ENCODE measurements at places on chromosomes 5 and 9.
A peak's percentile ranks its signal among the peaks of the same experiment; 100 is the strongest.

- no peak for DNase-seq
Observed at GRCh38 chr5:124670722-124671184, 75.7 kb downstream of the ZNF608 start.

DNA sequence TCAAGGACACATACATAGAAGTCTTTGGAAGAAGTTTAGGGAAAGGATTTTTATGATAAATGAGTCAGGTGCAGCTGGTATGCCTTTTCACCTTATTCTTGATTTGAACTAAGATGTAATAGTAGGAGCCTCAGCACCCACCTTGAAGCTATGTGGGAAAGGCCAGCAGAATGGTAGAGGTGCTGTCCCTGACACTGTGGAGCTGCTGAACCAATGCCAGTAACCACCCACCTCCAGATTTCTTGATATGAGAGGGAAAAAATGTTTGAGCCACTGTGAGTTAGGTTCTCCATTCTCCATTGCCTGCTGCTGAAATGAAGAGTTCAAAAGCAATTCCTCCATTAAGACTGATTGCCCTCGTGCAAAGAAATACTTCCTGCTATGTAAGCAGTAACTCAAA is 12.2 kb upstream of the HMGCR start:
- no peak for DNase-seq

GRCh38 chr9:28747351-28747985 is 1174.2 kb upstream of the C9orf72 start:
- DNase-seq = no peak

- DNase-seq = no peak
Observed at GRCh38 chr9:32787816-32788215, 4.5 kb downstream of the TMEM215 start.

DNA sequence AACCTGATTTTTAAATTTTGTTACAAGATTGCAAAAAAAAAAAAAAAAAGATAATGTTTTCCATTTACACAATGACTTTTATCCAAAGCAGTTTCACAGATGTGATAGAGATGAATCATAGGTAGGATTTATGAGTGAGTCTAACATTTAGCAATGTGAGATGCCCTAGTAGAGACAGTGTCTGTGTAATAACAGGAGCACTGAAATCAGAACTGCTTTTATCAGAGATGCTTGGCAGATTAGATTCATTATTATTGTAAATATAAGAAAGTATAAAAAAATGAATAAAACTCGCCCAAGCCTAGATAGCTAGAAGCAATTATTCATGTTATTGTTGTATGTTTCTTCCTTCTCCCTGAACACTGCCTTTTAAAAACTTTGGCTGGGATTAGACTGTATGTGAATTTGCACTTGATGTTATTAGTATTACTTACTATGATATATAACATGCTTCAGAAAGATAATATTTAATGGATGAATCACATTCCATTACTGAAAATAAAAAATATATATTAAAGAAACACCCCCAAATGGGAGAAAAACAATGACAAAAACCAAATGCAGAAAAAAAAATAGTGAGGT is 567.3 kb upstream of the KLF4 start:
- no peak for DNase-seq

GRCh38 chr5:156124708-156125107 is 202.3 kb upstream of the SGCD start:
- DNase-seq = no peak

GRCh38 chr9:34659592-34660253 is 2.7 kb downstream of the CCL27 start:
- no peak for DNase-seq

- DNase-seq = no peak
Observed at GRCh38 chr5:55597014-55597981, 62.5 kb upstream of the PLPP1 start.

GRCh38 chr5:65073250-65073661 is 304.5 kb downstream of the CWC27 start:
- DNase-seq = peak; percentile 43

DNA sequence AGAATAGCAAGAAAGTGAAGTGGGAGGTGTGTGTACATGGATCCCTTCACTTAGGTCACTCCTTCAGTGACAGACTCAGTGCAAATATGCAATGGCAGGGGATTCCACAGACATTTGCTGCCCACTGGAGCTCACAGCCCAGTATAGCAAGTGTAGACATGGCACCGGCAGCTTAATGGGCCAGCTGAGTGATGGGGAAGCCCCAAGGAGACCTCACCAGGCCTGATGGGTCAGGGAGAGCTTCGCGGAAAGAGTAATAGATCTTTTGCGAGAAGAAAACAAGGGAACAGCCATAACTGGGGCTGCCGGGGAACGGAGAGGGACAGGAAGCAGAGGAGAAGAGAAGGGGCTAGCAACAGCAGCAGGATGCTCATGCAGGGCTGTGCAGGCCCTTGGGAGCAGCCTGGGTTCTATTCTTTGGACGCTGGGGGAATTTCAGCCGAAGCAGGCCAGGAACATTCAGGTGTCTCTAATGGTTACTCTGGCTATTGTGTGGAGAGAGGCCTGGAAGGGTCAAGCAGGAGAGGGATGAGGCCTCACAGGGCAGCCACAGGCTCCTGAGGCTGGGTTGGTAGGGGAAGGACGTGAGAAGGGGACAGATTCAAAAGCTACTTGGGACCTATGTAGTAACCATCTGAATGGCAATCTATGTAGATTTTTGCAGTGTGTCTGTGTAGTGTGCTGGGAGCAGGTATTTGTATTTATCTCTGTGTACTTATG is 27.0 kb downstream of the TCF7 start:
- no peak for DNase-seq

DNA sequence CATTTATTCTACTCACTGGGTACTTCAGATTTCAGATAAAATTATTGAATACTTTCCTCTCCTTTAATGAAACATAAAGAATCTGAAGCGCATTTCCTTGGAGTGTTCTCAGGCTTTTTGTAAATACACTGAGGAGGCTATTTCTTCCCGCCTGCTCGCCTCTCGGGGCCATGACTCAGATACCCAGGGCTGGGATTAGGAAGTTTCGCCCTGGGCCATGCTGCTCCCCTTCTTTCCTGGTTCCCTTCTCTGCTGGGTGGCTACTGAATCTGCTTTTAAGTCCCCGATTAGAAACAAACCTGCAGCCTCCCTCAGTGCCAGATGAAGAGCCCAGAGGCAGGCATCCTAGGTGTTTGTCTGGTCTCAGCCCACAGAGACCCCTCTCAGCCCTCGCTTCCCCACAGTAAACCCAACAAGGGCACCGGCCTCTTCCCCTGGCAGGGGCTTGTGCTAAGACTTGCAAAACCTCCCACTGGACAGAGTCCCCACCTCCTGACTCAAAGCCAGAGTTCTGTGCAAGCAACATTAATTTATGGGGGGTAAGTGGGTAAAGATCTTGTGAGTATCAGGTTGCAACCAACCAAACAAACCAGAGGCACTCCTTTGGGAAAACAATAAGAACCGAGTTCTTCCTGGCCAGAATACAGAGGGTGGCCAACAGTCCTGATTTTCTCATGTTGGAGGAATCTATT is 30.7 kb upstream of the IRX1 start:
- no peak for DNase-seq

DNA sequence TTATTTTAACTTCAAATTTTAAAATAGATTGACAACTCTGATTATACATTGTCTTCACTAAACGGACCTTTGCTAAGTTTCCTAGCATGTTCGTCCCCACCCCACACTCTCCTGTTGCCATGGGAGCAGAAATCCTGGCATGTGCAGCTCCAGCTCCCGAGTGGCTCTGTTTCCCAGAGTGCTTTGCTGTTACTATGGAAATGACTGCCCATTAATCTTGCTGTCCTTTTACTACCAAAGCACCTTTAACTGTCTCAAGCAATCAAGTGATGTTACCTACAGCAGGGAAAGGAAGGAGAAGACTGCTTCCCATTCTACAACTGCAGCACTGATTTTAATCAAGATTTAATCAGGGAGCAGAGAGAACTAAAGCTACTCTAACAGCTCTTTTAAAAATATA is 212.0 kb upstream of the KIF2A start:
- DNase-seq = peak; percentile 54

- DNase-seq = no peak
Observed at GRCh38 chr5:171632616-171633015, 153.0 kb upstream of the SMIM23 start.

DNA sequence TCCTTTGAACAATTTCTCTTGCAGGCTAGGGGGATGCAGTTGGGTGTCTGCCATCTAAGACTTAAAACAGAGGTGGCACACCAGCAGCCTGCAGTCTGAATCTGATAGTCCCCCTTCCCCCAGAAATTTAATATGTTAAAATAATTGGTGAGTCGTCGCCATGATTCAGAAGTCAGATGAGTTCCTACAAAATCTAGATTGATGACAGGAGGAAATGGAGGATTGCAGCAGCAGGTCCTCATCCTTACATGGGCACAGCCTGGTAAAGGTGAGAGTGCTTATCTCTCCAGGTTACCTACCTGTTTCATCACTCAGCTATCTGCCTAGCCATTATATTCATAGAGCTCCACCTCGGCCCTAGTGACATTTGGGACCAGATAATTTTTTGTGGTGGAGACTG is 112.3 kb downstream of the PCSK1 start:
- no peak for DNase-seq

- DNase-seq = peak; percentile 84
Observed at GRCh38 chr9:134735441-134736175, 94.0 kb downstream of the COL5A1 start.

DNA sequence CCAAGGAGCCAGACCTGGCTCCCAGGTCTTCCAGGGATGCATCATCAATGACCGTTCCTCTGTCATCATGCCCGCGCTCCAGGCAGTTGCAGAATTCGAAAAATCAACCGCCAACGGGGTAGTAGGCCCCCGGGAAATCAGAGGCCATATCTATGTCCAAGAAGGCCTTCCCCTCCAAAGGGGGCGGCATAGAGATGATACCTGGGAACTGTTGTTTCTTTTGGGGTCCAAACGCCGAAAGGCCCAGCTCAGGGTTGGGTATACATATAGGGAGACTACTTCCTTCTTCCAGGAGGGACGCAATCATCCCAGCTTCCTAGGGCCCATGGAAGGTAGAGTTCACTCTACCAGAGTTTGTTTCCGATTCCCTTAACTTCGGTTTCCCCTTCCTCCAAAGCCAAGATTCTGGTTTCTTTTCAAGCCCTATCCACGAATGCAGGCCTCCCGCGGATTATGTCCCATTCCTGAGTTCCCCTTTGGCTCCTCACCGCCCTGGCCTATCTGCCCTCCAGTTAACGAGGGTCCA is 754 bp downstream of the DCAF12 start:
- DNase-seq = peak; percentile 9

DNA sequence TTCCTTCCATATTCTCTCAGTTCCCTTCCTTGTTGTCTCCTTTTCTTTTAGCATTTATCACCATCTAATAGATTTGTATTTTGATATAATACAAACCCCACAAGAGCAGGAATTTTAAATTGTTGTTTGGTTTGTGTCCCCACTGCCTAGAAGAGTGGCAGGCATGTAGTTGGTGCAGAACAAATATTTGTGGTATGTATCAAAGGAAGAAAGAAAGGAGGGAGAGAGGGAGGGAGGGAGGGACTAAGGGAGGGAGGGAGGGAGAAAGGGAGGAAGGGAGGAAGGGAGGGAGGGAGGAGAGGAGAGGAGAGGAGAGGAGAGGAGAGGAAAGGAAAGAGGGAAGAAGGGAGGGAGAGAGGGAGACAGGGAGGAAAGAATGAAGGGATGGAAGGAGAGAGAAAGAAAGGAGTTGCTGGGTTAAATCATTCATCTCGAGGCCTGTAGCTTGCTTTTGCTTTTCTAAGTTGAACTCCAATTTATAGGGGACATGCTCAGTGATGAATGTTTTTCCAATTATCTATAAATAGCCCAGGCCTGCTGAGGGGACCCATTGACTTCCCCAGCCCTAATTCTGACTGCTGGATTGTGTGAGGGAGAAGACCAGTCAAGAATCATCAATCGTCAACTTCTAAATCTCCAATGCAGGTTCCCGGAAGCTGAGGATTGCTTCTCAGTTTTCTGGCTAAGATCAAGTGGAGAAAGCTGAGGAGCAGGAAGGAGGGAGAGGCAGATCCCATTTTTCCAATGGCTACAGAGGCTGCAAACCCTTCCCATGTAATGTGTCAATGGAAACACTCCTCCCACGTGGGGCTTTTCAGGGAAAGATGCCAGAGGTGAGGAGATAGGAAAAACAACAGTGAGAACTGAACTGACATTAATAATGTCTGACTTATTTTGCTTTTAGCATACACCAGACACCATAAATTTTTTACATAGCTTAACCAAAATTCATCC is 320.7 kb downstream of the ASTN2 start:
- DNase-seq = no peak

DNA sequence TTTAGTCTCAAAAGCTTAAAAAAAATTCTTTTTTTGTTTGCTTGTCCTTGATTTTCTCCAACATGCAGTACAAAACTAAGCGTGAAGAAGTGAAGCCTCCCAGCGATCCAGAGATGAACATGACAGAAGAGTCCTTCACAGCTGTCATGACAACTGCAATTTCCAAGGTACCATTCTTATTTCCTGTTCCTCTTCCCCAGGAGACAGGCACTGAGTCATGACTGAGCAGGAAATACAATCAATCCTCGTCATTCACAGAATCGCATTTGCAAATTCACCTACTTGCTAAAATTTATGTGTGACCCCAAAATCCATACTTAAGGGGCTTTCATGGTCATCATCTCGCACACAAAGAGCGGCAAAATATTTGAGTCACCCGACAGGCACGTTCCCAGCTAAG is 77.3 kb downstream of the SLC1A1 start:
- DNase-seq = no peak

GRCh38 chr5:102411-103043 is 10.6 kb downstream of the PLEKHG4B start:
- DNase-seq = no peak

DNA sequence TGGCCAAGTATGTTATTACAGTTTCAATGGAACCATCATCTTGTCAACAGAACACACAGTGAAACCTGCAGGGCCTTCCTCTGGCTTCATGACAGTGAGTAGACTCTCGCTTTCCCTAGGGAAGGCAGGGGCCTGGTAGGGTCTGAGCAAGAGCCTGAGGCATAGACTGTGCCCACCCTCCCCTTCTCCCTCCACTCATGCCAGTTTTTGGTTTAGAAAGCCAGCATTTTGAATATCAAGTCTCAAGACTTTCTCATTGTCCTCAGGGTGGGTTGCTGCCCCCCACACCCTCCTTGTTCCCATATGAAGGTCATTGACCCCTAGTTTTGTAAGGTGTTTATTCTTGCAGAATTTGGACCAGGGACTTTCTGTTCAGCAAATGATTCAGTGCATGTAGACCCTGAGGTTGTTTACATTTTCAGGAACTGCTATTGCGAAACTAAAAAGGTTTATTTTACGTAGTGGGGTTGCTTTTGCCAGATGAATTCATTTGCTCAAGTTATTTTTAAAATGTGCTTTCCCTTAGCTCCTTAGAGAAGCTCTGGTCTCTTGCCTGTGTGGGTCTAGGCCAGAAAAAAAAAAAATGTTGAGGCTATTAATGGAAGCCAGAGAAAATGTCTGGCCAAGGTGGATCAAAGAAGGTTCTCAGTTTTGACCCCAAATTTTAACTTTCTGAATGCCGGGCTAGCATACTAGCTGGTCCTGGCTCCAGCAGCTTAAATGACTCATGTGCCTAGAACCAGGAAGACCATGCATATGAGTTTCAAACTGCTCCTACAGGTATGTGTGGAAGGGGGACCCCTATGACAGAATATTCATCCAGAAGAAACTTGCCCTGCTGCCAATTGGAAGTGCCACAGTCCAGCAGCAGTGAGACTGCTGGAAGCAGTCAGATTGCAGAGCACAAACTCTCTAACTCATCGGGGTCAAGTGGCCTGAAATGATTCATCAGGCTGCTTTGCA is 10.1 kb upstream of the MOB3B start:
- DNase-seq = no peak

- no peak for DNase-seq
Observed at GRCh38 chr9:106387965-106388364, 475.0 kb upstream of the ZNF462 start.

- DNase-seq = no peak
Observed at GRCh38 chr5:18010053-18010452, 375.8 kb downstream of the TAF11L14 start.

- no peak for DNase-seq
Observed at GRCh38 chr5:18797222-18797621, 1163.0 kb downstream of the TAF11L14 start.

Measured in WERI-Rb-1 (cell line).